Glomerular endothelial cell (primary cell): ENCODE measurements at places on chromosomes 7 and 10. TPM values are rescaled to one million over a fixed set of nuclear protein-coding genes. Genes with fewer than 3 reads are reported as not detected.

The UCMA gene
- not detected in 2 replicates for total RNA-seq

The AKR1C4 gene
- total RNA-seq: not detected in 2 replicates

The KNDC1 gene
- total RNA-seq: not detected in 2 replicates

The ASB10 gene
- total RNA-seq: not detected in 2 replicates

The MRLN gene
- total RNA-seq: not detected in 2 replicates

The SH3PXD2A gene
- 21.7 and 24.9 TPM in 2 replicates for total RNA-seq

The SFTPA2 gene
- total RNA-seq: not detected in 2 replicates

The ITGB8 gene
- total RNA-seq: 6.3 and 13.9 TPM in 2 replicates

The ABCA13 gene
- total RNA-seq: 0.18 and 0.44 TPM in 2 replicates

The PRKAR2B gene
- total RNA-seq: 24.2 and 28.7 TPM in 2 replicates

The SRRM3 gene
- total RNA-seq: 0.10 and 0.23 TPM in 2 replicates

The DLX5 gene
- total RNA-seq: not detected in 2 replicates

The HOXA3 gene
- total RNA-seq: 5.5 and 6.1 TPM in 2 replicates

The ATP5F1C gene
- 231 and 303 TPM in 2 replicates for total RNA-seq

The CALY gene
- not detected in 2 replicates for total RNA-seq

The MKI67 gene
- total RNA-seq: 8.9 and 25.0 TPM in 2 replicates

The TEX47 gene
- total RNA-seq: not detected in 2 replicates

The PDZD7 gene
- total RNA-seq: 0.82 and 1.2 TPM in 2 replicates

The GPR85 gene
- 0.24 and 2.6 TPM in 2 replicates for total RNA-seq

The PRF1 gene
- not detected in 2 replicates for total RNA-seq

The TMEM229A gene
- total RNA-seq: not detected in 2 replicates

The THAP5 gene
- total RNA-seq: 17.6 TPM in 2 replicates

The SLC18A3 gene
- not detected in 2 replicates for total RNA-seq

The AKAP9 gene
- total RNA-seq: 34.7 and 37.7 TPM in 2 replicates

The RUFY2 gene
- total RNA-seq: 24.2 and 31.8 TPM in 2 replicates

The CLIP2 gene
- total RNA-seq: 58.0 and 73.6 TPM in 2 replicates

The RPEL1 gene
- total RNA-seq: 0.10 TPM in 1 of 2 replicates, not detected in the other

The FAM13C gene
- 1.7 and 6.5 TPM in 2 replicates for total RNA-seq

The LLCFC1 gene
- not detected in 2 replicates for total RNA-seq

The GDF10 gene
- not detected in 2 replicates for total RNA-seq

The SEM1 gene
- 25.6 and 34.8 TPM in 2 replicates for total RNA-seq

The CAV2 gene
- 183 and 189 TPM in 2 replicates for total RNA-seq

The AKR1D1 gene
- not detected in 2 replicates for total RNA-seq

The MBLAC1 gene
- 2.3 and 3.9 TPM in 2 replicates for total RNA-seq

The PFKFB3 gene
- 46.0 and 49.9 TPM in 2 replicates for total RNA-seq

The FOXI2 gene
- total RNA-seq: not detected in 2 replicates

The CRHR2 gene
- total RNA-seq: not detected in 2 replicates

The GPER1 gene
- total RNA-seq: 1.4 and 1.8 TPM in 2 replicates

The PIK3AP1 gene
- 0.06 and 0.10 TPM in 2 replicates for total RNA-seq

The MCM10 gene
- total RNA-seq: 2.9 and 13.2 TPM in 2 replicates

The IGFBP3 gene
- 49.0 and 247 TPM in 2 replicates for total RNA-seq

The DMBT1 gene
- 0.12 TPM in 1 of 2 replicates, not detected in the other for total RNA-seq

The FAM170B gene
- not detected in 2 replicates for total RNA-seq

The LEP gene
- not detected in 2 replicates for total RNA-seq

The GRM3 gene
- total RNA-seq: not detected in 2 replicates

The GATA3 gene
- total RNA-seq: 1.7 and 2.5 TPM in 2 replicates

The ANKRD30A gene
- not detected in 2 replicates for total RNA-seq

The CISD1 gene
- total RNA-seq: 24.8 and 44.8 TPM in 2 replicates

The KCND2 gene
- 1.3 and 2.1 TPM in 2 replicates for total RNA-seq

The GNGT1 gene
- not detected in 2 replicates for total RNA-seq

The ABI1 gene
- 50.5 and 59.9 TPM in 2 replicates for total RNA-seq
